HT-29 (cell line): ENCODE measurements at places on chromosomes 2 and 18.
A peak's percentile ranks its signal among the peaks of the same experiment; 100 is the strongest.

- DNase-seq: no peak
Measured at GRCh38 chr2:134736167-134736880, 17.5 kb upstream of the TMEM163 start.

GRCh38 chr2:109173311-109174171 is 44.5 kb downstream of the SH3RF3 start:
- DNase-seq: no peak

GRCh38 chr2:225995796-225996461 is 596.4 kb downstream of the NYAP2 start:
- no peak for DNase-seq

DNA sequence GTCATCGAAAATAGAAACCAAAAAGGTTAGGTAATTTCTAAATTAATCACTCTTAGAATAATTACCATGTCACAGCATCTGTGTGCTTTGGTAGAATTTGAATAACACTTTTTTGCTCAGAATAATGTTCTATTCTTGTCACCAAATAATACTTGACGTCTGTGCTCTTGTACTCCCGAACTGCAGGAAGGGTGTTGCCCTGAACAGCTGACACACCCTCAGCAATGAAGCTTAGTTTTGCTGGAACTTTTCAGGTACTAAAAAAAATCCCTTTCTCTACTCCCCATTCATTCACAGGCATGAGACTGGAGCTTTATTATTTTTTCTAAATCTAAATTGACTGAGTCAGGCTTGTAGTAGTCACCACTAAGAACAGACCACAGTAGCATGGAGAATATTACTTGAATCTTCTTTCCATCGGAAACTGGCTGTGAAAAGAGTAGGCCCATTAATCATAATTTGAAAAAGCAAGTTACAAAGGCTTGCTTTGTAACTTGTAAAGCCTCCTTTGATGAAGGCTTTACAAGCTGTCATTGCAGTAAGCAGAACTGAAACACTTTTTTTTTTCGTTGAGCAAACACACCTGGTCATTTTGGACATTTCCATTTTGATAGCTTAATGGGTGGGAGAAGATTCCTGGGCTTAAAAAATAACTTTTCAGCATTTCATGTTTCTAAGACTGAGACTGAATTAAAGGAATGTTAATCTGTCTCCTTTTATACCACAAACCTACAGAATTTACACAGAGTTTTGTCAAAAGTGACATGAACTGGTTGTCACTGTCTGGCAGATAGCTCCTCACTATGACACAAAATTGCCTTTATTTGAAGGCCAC is 70.3 kb upstream of the PELI1 start:
- peak; percentile 61 for DNase-seq

- DNase-seq: no peak
Measured at GRCh38 chr2:149363958-149364357, 33.6 kb downstream of the LYPD6 start.

- DNase-seq: no peak
Measured at GRCh38 chr2:209424781-209425470, 1.1 kb downstream of the MAP2 start.

DNA sequence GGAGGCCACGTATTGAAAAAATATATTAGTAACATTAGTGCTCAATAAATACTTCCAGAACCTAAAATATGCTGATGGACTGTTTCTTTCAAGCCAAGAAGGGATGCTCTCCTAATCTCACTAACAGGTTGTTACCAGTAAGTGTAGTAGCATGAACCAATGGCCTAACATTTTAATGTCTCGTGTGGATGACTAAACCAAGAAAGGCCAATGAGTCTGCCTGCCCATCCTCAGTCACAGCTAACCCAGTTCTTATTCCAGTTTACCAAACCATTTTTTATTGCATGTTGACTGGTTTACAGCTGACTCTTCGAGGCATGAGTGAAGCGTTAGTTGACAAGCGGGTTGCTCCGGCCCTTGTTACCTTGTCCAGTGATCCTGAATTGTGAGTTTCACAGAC is 45.1 kb upstream of the TNFRSF11A start:
- no peak for DNase-seq

- no peak for DNase-seq
Measured at GRCh38 chr2:181234487-181234891, 222.7 kb upstream of the ITGA4 start.

DNA sequence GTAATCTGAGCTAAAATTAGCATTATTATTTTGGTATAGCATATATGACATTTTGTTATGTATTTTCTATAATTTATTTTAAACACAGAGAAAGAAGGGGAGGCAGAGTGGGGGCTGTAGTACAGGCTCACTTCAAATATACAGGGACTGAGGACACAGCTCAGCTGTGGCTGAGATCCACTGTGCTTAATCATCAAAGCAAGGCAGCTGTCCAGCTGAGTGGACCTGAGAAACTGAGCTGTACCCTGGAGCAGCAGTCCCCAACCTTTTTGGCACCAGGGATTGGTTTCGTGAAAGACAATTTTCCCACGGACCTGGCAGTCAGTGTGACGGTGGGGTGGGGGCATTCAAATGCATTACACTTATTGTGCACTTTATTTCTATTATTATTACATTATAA is 687.2 kb downstream of the RNF144A start:
- DNase-seq: no peak

DNA sequence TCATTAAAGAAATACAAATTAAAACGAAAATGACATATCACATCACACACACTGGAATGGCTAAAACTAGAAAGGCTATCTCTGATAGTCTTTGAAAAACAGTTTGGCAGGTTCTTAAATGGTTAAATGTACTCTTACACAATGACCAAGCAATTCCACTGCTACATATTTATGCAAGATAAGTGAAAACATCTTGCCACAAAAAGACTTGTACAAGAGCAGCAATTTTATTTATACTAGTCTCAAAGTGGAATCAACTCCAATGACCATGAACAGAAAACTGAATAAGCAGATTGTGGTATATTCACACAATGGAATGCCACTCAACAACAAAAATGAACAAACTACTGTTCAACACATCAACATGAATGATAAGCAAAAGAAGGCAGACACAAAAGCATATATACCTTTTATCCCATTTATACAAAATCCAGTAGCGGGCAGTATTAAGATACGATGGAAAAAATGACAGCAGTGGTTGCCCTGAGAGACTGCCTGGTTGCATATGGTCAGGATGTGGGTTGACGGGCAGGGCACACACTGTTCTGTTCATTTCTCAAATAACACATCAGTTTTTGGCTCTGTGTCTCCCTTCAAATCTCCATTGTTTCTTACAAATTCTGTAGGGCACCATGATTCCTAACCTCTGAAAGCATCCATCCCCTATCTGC is 25.4 kb downstream of the SP100 start:
- DNase-seq: no peak

GRCh38 chr18:26462355-26462754 is 86.0 kb downstream of the KCTD1 start:
- DNase-seq: no peak
